ENCODE measurements at places on chromosomes 2 and 18.

GRCh38 chr18:13658436-13659204 is 67.7 kb downstream of the FAM210A start:
- DNase-seq, result no peak

GRCh38 chr18:79988451-79989194 is at the start of gene TXNL4A:
Gene TXNL4A (minus strand): TSS chr18:79988563. CDS start chr18:79988392, 171 bp downstream.
- DNase-seq, result peak; percentile 95

GRCh38 chr18:79478484-79479115 is 82.9 kb downstream of the NFATC1 start:
- no peak for DNase-seq

DNA sequence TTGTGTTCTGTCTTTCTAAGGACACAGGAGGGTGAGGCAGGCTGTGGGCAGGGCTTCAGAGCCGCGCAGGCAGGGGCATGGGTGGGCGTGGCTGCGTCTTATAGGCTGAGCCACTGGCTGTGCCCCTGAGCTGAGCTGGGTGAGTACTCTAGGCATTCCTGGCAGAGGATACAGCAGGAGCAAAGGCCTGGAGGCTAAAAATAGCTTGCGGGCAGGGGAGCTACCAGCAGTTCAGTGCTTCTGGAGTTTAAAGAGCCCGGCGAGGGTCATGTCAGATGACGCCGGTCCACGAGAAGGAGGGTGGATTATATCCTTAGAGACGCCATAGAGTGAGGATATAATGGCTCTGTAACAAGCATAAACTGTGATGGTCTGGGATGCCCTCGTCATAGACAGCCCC is 31.5 kb upstream of the PDIA6 start:
- DNase-seq, result peak; percentile 37

DNA sequence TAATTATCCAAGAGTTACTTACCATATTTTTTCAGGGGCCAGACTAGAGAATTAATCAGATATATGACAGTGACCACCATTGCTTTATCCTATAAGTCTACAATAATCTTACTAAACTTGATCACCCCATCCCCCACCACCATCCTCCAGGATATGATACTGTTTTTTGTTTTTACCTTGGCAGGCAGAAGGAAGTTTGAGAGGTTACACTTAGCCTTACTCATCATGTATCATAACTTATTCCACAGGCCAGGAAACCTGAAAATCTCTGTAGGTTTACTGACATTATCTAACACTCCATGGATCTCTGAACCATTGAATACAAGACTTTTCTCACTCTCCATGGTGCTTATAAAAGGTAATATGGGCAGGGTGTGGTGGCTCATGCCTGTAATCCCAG is 602.7 kb downstream of the KCNJ3 start:
- no peak for DNase-seq

DNA sequence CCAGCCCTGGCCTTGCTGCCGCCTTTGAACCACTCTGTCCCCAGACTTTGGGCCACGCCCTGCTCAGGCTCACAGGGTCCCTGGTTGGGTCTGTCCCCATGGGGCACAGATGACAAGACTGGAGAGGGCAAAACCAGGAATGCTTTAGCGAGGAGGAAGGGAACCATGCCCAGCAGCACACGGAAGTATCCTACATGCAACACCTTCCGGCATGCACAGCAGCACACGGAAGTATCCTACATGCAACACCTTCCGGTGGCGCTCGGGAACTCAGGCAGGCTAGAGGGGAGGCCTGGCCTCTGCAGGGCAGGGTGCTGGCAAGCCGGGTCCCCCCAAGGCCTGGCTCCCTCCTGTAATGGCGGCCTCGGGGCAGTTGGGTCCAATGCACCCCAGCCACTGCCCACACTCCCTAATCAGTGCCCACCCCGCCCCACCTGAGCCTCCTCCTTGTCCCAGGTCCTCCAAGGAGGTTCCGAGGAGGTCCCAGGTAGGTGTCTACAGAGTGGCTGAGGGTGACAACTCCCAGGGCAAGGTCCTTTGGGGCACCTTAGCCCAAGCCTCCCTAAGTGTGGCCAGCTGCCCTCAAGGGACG is 33.6 kb upstream of the SNED1 start:
- DNase-seq, result no peak

DNA sequence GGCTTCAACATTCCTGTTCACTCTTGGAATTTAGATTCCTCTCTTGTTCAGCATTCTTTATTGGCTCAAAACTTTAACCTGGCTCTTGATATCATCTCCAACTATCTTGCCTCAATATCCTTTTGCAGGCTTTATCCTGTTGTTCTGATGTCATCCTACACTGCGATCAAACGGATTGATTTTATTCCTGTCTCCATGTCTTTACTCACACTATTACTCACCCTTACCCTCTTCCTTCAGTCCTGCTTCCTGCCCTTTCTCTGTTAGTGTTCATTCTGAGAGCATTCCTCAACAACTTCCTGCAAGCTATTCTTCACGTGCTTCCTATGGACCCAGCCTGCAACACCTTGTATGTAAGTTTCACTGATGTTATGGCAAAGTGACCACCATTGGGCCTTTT is 264.7 kb downstream of the RNF152 start:
- DNase-seq, result no peak

DNA sequence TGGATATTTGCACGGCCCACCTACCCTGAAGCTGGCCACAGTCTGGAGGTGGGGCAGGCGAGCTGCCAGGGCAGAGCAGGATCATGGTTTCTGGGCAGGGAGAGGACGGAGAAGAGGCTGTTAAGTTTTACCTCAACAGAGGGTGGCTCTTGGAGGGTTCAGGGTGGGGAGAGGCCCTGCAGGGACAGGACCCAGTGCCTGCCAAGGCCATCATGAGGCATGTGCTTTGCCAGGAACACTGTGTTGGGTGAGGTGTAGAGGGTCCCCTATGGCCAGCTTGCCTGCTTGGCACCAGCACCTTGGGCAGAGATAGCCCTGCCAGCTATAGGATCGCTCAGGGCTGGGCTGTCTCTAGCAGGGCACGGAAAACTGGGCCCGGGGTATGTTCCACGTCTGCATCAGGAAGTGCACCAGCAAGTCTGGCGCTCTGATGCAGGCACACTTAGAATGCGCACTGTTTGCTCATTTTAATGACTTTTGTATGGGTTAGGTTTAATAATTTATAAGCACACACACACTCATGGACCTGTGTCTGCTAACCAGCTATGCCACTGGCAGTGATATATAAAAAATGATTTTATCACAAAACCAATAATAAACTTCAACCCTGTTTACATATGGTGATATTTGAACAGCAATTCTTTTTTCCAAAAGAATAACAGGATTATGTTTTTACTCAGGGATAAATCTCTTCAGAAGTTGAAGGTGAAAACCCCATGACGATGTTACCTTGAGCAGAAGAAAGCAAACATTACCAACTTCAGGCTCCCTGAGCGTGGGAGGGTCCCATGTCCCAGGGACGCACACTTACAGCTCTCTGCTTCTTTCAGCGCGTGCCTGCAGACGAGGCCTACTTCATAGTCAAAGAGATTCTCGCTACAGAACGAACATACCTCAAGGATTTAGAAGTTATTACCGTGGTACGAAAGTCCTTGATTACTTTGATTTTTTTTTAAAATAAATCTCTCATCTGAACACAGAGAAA is 46.4 kb downstream of the STK25 start:
- DNase-seq, result no peak

- no peak for DNase-seq
Measured at GRCh38 chr18:62577765-62578164, 54.9 kb downstream of the ZCCHC2 start.

DNA sequence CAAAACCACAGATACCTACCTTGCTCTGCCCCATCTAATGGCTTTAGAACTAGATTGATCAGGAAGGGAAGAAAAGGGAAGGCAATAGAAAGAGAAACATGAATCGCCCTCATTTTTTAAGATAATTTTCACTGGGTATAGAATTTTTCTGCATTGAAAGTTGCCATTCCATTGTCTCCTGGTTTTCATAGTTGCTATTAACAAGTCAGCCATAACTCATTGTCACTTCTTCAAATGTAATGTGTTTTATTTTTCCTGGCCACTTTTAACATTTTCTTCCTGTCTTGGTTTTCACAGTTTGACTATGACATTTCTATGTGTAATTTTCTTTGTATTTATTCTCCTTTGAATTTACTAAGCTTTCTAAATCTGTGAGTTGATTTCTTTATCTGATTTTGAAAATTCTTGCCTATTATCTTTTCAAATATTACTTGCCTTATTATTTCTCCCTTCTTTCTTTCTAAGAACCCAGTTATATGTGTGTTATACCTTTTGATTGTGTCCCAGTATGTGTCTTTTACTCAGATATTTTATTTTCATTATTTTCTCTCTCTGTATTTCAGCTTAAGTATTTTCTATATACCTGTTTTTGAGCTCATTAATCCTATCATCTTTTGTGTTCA is 85.5 kb upstream of the GLI2 start:
- no peak for DNase-seq

GRCh38 chr18:77960791-77961410 is 711.3 kb downstream of the GALR1 start:
- no peak for DNase-seq

GRCh38 chr2:35785564-35785963 is 570.0 kb upstream of the CRIM1 start:
- no peak for DNase-seq

GRCh38 chr2:124668161-124668560 is 643.1 kb downstream of the CNTNAP5 start:
- no peak for DNase-seq

DNA sequence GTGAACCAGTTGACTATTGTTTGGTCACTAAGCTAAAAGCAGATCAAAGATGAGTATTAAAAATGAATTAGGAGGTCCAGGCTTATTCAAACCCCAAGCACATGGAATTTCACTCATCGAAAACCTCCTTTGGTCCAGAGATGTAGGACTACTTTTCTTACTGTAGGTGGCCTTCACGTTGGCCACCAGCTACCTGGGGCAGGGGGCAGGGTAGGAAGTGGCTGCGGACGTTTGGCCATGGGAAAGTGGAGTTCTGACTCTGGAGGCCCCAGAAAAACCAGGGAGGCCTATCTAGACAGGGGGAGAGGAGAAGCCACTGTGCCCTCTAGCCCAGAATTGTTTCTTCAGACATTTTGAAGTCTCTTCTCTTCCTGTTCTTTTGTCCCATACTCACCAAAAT is 31.8 kb upstream of the CABLES1 start:
- DNase-seq, result no peak

- no peak for DNase-seq
Measured at GRCh38 chr2:207871911-207872310, 102.2 kb upstream of the FZD5 start.

GRCh38 chr2:230668184-230668938 is 44.3 kb upstream of the CAB39 start:
- no peak for DNase-seq
